ENCODE measurements at places on chromosomes 1 and 21.

GRCh38 chr1:87888446-87888845 lies 559.8 kb downstream of the LMO4 start:
- DNase-seq: no peak

DNA sequence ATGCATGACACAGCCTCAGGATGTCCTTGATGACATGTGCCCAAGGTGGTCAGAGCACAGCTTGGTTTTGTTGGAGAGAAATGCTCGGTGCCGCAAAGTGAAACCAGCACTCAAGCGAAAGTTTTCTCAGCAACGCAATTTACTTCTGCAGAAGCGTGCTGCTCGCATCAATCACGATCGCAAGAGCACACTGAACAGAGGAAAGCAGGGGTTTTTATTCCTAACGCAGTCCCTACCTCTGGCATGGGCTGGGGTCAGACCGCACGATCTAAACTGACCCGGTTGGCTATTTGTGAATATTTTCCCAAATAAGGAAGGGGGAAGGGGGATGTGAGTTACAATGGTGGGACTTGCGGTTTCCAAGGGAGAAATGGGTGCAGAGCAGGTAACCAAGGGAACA lies 809 bp upstream of the ZNF669 start:
- DNase-seq: no peak

GRCh38 chr1:12438349-12438924 lies 179.6 kb downstream of the DHRS3 start:
- peak; percentile 35 for DNase-seq

DNA sequence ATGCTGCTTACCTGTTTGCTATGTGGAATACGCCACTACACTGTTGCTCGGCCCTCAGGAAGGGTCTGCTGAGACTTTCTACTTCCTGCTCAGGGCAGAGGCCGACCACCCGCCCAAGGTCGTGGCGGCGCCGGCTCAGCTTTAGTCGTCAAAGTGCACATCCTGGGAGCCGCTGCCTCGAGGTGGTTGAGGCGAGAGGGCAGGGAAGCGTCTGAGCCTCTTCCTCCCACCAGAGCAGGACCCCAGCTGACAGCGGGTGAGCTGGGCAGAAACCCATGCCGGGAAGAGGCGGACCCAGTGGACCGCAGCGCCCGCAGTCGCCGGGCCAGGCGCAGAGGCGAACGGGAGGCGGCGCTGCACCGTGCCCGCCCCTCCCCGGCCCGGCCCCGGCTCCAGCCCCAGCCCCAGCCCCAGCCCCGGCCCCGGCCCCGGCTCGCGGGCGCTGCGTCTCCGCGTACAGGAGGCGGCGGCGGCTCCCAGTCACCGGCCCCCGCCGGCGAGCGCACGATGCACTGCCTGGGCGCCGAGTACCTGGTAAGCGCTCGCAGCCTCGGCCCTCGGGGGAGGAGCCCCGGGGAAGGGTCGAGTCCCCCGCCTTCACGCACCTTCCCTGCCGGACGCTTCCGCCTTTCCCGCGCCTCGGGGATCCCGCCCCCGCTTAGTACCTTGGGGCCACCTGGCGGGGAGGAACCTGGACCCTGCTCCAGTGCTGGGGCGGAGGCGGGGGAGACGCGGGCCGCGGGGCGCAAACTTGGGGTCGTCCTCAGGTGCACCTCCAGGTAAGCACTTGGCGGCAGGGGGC lies at the start of gene SLC44A3:
Gene SLC44A3 (plus strand): TSS at position 413 of the 802 bp plus-strand sequence. CDS start 95 bp downstream, at position 508.
- DNase-seq: no peak

GRCh38 chr1:64215576-64215975 lies 12.2 kb downstream of the UBE2U start:
- DNase-seq: no peak

DNA sequence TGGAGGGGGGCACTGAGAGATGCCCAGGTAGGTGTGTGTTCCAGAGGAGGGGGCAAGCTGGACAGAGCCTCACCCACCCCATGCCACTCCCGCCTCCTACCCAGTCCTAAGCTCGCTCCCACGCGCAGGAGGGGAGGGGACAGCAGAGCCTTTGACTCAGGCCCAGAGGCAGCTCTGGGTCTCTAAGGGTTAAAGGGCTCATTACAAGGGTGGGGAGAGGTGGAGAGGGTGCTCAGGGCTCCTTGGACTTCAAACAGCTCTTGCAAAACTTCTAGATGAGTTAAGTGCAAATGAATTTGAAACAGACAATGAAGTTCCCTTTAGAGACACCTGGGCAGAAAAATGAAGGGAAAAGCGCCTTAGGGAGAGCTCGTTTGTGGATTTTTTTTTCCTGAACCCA lies 104.2 kb upstream of the CASZ1 start:
- DNase-seq: no peak

- no peak for DNase-seq
These were observed 25.7 kb downstream of the TTC3 start for GRCh38 chr21:37098751-37099150.

- no peak for DNase-seq
These were observed 15.3 kb downstream of the LURAP1 start for GRCh38 chr1:46218443-46218842.

DNA sequence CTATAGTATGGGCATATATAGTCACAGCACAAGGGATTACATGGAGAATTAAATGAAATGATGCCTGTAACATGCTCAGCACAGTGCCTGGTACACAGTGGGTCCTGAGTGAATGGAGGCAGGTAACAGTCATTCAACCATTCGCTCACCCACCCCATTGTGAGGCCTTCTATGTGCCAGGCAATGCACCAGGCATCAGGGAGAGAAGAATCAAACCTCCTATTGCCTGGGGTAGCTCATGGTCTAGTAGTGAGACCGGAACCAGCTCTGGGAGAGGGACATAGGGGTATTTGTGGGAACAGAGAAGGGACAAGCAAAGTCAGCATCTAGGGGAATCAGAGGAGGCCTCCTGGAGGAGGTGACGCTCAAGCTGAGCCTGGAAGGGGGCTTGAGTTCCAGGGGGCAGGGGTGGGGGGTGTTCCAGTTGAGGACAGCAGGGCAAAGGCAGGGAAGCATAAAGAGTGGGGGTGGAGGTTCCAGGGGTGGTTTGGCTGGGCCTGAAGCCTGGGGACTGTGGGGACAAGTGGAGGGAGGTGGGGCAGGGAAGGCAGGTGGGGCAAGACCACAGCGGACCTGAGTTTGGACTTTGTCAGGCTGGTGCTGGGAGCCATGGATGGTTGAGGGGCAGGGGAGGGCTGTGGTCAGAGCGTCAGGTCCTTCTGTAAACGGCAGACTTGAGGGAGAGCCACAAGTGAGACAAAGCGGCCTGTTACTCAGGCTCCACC lies 591.6 kb downstream of the PTPRU start:
- no peak for DNase-seq

GRCh38 chr21:14531757-14532316 lies 14.3 kb downstream of the SAMSN1 start:
- no peak for DNase-seq

DNA sequence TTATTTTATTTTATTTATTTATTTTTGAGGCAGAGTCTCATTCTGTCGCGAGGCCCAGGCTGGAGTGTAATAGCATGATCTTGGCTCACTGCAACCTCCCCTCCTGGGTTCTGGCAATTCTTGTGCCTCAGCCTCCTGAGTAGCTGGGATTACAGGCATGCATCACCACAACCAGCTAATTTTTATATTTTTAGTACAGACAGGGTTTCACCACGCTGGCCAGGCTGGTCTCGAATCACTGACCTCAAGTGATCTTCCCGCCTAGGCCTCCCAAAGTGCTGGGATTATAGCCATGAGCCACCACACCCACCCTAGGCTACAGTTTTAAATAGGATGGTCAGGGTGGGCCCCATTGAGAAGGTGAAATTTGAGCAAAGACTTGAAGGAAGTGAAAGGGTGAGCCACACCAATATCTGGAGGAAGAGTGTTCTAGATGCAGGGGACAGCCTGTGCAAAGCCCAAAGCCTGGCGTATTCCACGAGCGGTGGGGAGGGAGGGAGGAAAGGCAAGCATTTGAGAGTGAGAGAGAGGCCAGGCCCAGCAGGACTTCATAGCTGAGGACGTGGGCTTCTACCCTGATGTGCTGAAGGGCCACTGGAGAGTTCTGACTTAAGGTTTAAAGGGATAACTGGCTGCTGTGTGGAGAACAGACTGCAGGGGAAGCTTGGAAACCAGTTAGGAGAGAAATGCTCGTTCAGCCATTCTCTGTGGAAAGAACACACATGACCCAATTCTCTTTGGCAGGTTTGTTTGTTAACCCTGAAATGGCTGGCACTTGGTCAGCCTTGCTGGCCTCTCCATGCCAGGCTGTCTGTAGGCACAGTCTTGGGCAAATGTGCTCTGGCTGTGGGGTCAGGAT lies 62.6 kb upstream of the FAM20B start:
- DNase-seq: no peak

- DNase-seq: no peak
These were observed 27.4 kb downstream of the IL23R start for GRCh38 chr1:67193704-67194103.

GRCh38 chr1:153364766-153365666 lies 7.4 kb downstream of the S100A9 start:
- no peak for DNase-seq

- DNase-seq: no peak
These were observed 16.5 kb upstream of the ETV3L start for GRCh38 chr1:157115851-157116736.

Measured in activated CD4-positive, alpha-beta T cell treated with anti-CD3 and anti-CD28 coated beads for 4 hours (primary cell).